ENCODE measurements at places on chromosomes 13 and 19.
A peak's percentile ranks its signal among the peaks of the same experiment; 100 is the strongest.

DNA sequence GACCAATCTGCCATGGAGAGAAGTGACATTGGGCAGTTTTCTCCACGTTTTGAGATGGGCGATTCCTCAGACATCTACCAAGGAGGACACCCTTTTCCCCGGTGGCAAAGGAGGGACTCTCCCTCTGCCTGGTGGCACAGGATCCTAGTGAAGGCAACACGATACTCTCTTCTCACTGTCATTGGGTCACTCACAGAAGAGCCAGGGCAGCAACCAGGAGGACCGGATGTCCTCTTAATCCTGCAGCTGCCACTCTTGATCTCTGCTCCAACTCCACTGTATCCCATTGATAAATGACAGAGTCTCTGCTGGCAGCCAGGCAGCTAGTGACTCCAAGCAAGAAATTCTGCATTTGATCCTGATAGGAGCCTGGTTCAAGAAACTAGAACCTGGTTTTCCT lies 42.2 kb downstream of the COL4A2 start:
- DNase-seq, result no peak

- DNase-seq, result no peak
Measured at GRCh38 chr19:4774136-4774535, 17.4 kb upstream of the FEM1A start.

DNA sequence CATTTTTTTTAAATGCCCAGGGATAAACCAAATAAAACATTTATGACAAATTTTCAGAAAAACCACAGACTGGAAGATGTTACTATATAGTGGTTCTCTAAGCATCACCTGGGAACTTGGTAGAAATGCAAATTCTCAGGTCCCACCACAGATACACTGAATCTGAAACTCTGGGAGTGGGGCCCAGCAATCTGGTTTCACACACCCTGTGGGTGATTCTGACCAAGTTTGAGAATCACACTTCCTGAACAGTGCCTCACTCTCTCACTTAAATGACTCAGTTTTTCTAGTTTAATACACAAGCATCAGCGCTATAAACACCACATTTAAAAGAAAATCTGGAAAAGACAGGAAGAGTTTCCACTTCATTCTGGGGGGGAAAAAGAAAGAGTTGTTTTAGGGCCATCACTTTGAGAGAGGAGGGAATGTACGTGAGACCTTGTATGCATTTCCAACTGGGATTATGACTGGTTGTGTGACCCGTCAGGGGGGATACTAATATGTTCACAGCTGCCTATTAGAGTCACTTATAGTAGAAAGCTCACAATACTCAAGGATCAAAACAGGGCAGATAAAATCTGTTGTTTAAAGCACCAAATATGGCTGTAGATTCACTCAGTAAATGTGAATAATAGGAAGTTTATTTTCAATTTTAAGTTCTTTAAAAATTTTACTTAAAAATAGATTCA lies 567.7 kb downstream of the GPC6 start:
- DNase-seq, result no peak

- peak; percentile 54 for DNase-seq
Measured at GRCh38 chr19:45505151-45505995, 1.9 kb upstream of the VASP start.

- DNase-seq, result peak; percentile 76
Measured at GRCh38 chr13:23979361-23980159, 82.3 kb upstream of the C1QTNF9B start.

GRCh38 chr13:29021311-29021710 lies 201.2 kb downstream of the MTUS2 start:
- DNase-seq, result no peak

GRCh38 chr13:79678100-79678499 lies 197.1 kb downstream of the NDFIP2 start:
- DNase-seq, result peak; percentile 46

GRCh38 chr13:20198781-20199180 lies 6.0 kb upstream of the GJB2 start:
- no peak for DNase-seq

- DNase-seq, result peak; percentile 52
Measured at GRCh38 chr19:17778968-17779929, 15.7 kb upstream of the B3GNT3 start.

GRCh38 chr19:6423499-6424194 lies 964 bp downstream of the KHSRP start:
- peak; percentile 49 for DNase-seq

GRCh38 chr19:2260341-2260805 lies 4.2 kb upstream of the JSRP1 start:
- no peak for DNase-seq

DNA sequence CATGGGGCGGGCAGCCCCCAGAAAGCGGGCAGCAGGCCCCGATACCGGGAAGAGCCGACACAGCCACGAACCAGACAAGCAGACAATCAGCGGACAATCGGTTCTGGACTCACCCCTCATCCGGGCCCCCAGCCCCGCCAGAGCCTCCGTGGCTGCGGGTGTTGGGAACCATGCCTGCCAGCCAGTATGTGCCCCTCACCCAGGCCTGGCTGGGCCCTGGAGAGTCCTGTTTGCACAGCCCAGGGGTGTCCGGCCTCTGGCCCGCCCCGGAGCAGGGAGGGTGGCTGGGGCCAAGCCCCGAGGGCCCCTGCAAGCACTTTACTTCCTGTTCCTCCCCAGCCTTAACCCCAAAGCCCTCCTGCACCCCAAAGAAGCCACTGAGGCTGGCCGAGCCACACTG lies 7.8 kb downstream of the PODNL1 start:
- no peak for DNase-seq

GRCh38 chr19:39497996-39498797 lies 550 bp upstream of the DLL3 start:
- DNase-seq, result peak; percentile 18
